Hematopoietic multipotent progenitor cell treated with erythropoietin and hydrocortisone succinate and interleukin-3 and kit ligand, for 8 days (in vitro differentiated cells): ENCODE measurements at places on chromosomes 12 and 14.

- DNase-seq, result no peak
Observed at GRCh38 chr14:64639340-64639821, 64.8 kb upstream of the PLEKHG3 start.

GRCh38 chr14:38286452-38286851, 30.6 kb upstream of the CLEC14A start:
- no peak for DNase-seq

GRCh38 chr12:4353785-4354208, 25.7 kb downstream of the FGF23 start:
- peak; percentile 50 for DNase-seq

- DNase-seq, result no peak
Observed at GRCh38 chr12:46209914-46210872, 58.6 kb downstream of the SLC38A1 start.

DNA sequence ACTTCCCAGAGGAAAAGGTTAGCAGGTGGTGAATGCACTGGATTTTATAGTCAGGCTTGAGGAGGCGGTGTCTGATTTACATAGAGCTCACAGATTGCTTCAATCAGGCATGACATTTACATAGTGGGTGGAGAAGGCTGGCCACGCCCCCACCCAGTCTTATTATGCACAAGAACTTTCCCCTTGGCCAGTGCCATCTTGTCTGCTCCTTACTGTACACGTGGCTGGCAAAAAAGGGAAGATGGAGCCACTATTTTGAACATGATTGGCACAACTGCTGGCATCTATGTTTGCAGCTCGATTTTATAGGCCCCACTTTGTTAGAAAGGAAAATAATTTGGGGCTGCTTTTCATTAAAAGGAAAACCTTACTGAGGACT, 10.9 kb upstream of the LGMN start:
- peak; percentile 57 for DNase-seq

DNA sequence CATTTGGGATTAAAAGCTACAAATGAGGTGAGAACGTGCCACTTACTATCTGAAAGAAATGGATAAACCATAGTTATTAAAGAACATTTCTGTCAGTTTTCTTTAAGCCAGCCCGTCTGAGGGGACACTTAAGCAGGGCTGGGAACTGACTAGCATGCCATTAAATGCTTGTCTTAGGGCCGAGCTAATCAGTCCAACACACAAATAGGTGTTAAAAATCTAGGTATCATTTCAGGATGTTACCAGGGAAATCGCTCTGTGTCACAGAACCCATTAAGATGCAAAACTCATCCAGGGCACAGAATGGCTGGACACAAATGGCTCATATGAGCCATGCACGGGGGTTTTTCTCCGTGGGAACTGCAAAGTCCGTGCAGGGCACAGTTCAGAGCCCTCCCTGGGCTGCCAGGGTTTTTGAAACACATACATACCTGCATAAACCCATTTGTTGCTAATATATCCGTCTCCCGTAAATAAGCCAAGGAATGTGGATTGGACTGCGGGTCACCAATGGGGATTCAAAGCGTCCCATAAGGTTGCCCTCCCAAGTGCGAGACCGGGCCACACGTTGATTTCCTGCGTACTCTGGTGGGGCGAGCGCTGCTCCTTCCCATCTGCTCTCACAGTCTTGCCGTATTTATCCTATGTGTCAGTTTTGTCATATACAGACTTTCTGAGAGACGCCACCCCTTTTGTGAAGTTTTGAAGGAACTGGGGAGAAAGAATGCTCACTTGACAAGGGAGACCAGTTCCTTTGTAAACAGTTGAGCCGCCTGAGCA, 5.4 kb upstream of the GSC start:
- no peak for DNase-seq

DNA sequence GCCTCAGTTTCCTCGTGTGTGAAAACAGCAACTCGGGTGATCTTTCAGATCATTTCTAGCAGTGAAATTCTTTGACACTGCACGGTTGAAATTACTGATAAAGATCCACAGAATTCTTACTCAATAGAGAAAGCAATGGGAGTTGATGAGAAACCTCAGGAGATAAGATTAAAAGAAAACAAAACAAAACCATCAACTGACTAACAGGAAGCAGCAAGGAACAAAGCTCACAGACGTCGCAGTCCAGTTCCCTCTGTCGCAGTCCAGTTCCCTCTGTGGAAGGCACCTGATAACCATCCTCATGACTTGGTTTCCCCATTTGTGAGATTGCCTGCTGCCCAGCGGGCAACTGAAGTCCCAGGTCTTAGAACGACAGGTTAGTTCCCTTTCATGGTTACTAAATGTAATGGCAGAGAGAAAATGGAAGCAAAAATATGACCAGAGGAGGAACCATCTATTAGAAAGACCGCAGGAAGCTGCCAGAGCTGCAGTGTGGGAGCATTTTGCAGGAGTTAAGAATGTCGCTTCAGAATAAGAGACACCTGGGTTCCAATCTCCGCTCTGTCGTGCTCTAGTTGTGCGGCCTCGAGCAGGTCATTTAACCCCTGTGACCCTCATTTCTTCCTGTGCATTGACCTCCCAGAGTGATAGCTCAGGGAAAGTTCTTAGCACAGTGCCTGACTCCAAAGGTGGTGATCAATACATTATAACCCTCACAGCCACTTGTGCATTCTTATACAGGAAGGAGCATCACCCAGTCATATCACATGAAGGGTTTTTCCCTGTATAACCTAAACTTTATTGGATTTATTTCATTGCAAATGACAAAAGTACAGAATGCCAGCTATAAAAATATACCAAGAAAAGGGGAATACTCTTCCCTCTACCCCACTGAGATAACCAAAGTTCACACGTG, 5.1 kb upstream of the MED13L start:
- peak; percentile 15 for DNase-seq
